Activated naive CD4-positive, alpha-beta T cell treated with anti-CD3 and anti-CD28 coated beads, Interleukin-2, amount 10 ng/mL, durations not matched to agents 7 days and 5 days (primary cell): ENCODE measurements at places on chromosomes 2 and 18.
A peak's percentile ranks its signal among the peaks of the same experiment; 100 is the strongest.

DNA sequence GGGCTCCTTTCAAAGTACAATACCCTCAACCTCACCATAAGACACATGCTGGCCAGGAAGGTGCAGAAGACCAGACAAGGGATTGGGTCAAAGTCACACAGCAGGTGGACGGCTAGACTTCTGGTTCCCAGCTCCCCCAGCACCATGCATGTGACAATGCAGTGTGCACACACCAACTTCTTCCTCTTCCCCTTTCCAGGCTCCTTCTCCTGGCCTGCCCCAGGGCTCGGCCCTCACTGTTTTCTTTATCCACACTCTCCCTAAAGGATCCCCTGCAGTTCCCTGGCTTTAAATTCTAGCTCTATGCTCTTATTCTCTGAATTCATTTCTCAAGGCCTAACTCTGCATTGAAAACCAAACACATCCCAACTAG is 82.3 kb downstream of the LOXHD1 start:
- no peak for DNase-seq
- no peak overlapping the region for H3K4me3 ChIP-seq
- no peaks in the 10 kb centered on the region for H3K36me3 ChIP-seq
- no peak overlapping the region for H3K27ac ChIP-seq

DNA sequence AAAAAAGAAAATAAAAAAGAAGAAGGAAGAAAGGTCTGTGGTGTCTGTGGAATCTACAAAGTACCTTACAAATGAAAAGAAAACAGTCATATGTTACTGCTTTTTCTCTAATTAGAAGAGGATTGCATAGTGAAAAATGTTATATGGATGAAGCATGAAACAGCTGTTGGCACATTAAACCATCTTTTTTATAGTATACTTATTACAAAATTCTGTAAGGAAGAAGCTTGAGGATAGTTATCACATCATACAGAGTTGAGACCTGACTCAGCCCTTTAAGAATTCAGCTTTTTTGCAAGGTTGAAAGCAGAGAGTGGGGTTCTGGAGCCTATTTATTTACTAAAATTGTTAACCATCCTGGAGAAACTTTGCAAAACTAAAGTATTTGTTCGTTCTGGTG is 222.7 kb downstream of the PHLPP1 start:
- DNase-seq, result no peak
- H3K4me1 ChIP-seq, result peaks cover 9% of the 10 kb centered on the region
- no peak overlapping the region for H3K4me3 ChIP-seq

GRCh38 chr2:84694088-84694622 is 177.9 kb downstream of the DNAH6 start:
- H3K36me3 ChIP-seq, result peaks cover 16% of the 10 kb centered on the region
- peak; percentile 48 for DNase-seq
- peak overlapping the region; percentile 11 for H3K4me3 ChIP-seq
- H3K4me1 ChIP-seq, result peaks cover 30% of the 10 kb centered on the region
- no peaks in the 10 kb centered on the region for H3K27me3 ChIP-seq

GRCh38 chr18:77161383-77161782 is 28.8 kb upstream of the MBP start:
- H3K36me3 ChIP-seq, result no peaks in the 10 kb centered on the region
- no peak overlapping the region for H3K27ac ChIP-seq
- H3K4me3 ChIP-seq, result no peak overlapping the region
- no peaks in the 10 kb centered on the region for H3K4me1 ChIP-seq

DNA sequence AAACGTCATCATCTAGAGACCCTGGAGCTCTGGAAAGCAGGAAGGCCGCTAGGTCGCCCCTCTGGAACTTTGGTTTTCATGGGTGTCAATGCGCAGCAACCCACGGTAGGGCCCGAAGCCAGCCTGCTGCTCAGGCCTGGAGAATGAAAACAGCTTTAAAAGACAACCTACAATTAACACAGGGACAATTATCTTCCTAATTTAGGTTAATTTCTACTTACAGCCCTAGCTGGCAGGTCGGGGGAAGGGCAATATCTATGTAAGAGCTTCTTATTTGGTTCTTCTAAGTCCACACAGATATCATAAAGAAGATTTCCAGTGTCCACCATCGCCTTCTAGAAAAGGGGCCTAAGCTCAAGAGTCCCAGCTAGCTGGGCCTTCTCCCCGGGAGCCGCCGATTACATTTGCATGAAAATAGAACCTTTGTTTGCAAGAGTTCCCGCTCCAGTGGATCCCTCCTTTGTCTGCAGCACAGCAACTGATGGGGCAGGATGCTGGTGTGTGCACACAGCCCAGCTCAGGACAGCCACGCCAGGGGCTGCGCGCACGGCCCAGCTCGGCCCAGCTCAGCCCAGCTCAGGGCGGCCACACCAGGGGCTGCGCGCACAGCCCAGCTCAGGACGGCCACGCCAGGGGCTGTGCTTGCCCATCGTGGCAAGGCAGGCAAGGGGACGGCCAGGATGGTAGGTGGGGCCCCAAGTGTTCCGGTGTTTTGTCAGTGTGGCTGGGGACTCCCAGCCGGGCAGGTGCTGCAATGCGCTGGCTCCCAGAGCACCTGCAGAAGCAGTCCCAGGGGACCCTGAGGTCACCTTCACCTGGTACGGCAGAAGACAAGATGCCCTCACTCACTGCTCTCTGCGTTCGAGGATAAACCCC is 109.1 kb downstream of the HDAC4 start:
- peak overlapping the region; percentile 68 for H3K27ac ChIP-seq
- no peak for DNase-seq
- H3K4me3 ChIP-seq, result no peak overlapping the region

GRCh38 chr18:58788470-58788869 is 76.2 kb upstream of the ZNF532 start:
- H3K27me3 ChIP-seq, result peaks cover 46% of the 10 kb centered on the region
- no peaks in the 10 kb centered on the region for H3K36me3 ChIP-seq
- H3K4me1 ChIP-seq, result no peaks in the 10 kb centered on the region
- DNase-seq, result no peak

GRCh38 chr2:181188605-181189004 is 208.2 kb downstream of the UBE2E3 start:
- H3K27ac ChIP-seq, result no peak overlapping the region
- H3K36me3 ChIP-seq, result peaks cover 39% of the 10 kb centered on the region
- DNase-seq, result no peak
- no peaks in the 10 kb centered on the region for H3K27me3 ChIP-seq

DNA sequence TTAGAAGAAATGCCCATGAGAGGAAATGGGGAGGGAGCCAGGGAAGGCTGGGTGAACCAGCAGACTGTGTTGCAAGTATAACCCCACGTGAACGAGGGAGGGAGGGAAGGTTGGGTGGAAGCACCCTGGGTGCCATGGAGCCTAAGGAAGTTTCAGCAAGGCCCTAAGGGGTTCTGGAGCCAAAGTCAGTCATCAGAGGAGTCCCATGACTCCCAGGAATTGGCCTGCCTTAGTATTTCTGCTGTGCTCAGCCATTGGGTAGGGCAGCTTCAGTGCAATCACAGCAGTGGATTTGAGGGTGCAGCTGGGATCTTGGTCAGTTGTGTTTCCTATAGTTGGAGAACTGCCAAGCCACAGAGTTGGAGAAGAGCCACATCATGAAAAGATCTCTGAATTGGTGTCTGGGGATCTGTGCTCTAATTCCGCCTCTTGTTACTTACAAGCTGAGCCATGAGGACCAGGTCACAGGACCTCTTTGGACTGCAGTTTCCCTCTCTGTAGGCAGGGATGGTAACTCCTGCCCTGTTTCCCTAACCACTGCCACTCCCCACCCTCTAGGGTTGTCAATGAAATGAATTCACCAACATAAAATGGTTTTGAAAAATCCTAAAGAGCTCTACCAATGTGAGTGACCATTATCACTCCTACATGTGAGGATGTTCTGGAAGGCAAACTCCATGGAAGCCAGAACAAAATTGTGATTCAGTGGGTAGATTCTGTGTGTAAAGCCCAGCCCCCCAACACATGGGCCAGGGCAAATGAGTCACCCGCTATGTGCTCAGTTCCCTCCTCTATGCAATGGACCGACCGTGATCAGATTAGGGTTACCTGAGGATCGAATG is 108.9 kb downstream of the CLIP4 start:
- H3K27me3 ChIP-seq, result peaks cover 32% of the 10 kb centered on the region
- DNase-seq, result no peak
- H3K4me3 ChIP-seq, result no peak overlapping the region
- no peaks in the 10 kb centered on the region for H3K36me3 ChIP-seq

DNA sequence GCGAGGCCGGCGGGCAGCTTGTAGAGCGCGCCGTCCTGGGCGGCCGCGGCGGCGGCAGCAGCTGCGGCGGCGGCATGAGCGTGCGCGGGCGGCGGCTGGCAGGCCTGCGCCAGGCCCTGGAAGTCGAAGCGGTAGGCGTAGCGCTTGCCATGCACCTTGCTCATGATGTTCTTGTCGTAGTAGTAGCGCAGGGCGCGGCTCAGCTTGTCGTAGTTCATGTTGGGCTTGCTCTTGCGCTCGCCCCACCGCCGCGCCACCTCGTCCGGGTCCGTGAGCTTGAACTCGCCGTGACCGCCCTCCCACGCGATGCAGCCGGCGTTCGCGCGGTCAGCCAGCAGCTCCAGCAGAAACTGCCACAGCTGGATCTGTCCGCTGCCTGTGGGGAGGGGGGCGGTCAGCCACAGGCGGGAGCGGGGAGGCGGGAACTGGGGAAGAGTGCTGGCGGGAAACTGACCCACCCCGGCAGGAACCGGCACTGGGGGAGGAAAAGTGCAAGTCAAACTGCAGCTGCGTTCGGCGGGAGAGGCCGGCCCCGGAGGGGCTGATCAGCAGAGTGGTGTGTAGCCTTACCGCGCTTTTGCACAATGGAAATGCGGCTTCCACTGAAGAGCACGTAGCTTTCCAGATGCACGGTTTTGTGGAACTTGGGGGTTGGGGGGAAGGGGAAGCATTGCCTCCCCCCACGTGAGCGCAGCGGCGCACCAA is 3.0 kb downstream of the FEV start:
- H3K36me3 ChIP-seq, result peaks cover 4% of the 10 kb centered on the region
- H3K4me1 ChIP-seq, result peaks cover 29% of the 10 kb centered on the region
- H3K4me3 ChIP-seq, result no peak overlapping the region
- peak; percentile 40 for DNase-seq
- H3K27me3 ChIP-seq, result peaks cover 96% of the 10 kb centered on the region
- H3K27ac ChIP-seq, result no peak overlapping the region

GRCh38 chr2:234463626-234464290 is 33.1 kb downstream of the ARL4C start:
- no peaks in the 10 kb centered on the region for H3K27me3 ChIP-seq
- H3K36me3 ChIP-seq, result peaks cover 12% of the 10 kb centered on the region
- peak overlapping the region; percentile 95 for H3K27ac ChIP-seq
- peaks cover 67% of the 10 kb centered on the region for H3K4me1 ChIP-seq

DNA sequence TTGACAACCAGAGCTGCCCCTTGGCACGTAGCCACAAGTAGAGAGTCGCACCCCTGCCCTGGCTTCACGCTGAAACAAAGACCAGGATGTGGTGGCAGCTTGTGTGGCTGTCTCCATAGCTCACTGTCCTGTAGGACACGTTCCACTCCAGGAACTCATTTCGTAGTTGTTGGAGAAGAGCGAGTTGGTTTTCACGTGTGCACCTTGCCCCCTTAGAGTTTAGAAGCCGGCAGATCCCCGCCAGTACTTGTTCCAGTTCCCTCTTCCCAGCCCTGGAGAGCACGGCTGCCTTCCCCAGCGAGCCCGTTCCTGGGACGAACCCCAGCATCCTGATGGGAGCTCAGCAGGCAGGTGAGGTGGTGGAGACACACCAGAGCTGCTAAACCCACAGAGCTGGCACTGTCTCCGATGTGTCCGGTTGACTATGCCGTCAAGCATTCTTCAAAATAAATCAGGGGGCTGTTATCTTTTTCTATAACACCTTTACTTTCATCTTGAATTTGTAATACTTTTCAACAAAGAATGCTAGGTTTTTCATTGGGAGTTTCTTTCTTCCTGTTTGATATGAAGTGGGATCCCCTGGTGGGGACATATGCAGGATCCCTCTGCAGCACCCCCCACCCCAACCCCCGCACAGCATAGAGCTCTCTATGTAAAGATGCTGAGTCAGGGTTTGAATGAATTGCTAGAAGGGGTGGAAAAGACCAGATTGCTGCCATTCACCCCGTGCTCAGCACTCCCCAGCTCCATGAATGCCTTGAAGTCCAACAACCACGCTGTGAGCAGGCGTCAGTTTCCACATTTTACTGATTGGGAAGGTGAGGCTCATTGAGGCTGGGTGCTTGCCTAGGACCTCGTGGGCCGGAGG is 44.5 kb downstream of the GREB1 start:
- H3K27me3 ChIP-seq, result peaks cover 14% of the 10 kb centered on the region
- H3K36me3 ChIP-seq, result no peaks in the 10 kb centered on the region
- no peak overlapping the region for H3K4me3 ChIP-seq
- no peaks in the 10 kb centered on the region for H3K4me1 ChIP-seq
- DNase-seq, result no peak

DNA sequence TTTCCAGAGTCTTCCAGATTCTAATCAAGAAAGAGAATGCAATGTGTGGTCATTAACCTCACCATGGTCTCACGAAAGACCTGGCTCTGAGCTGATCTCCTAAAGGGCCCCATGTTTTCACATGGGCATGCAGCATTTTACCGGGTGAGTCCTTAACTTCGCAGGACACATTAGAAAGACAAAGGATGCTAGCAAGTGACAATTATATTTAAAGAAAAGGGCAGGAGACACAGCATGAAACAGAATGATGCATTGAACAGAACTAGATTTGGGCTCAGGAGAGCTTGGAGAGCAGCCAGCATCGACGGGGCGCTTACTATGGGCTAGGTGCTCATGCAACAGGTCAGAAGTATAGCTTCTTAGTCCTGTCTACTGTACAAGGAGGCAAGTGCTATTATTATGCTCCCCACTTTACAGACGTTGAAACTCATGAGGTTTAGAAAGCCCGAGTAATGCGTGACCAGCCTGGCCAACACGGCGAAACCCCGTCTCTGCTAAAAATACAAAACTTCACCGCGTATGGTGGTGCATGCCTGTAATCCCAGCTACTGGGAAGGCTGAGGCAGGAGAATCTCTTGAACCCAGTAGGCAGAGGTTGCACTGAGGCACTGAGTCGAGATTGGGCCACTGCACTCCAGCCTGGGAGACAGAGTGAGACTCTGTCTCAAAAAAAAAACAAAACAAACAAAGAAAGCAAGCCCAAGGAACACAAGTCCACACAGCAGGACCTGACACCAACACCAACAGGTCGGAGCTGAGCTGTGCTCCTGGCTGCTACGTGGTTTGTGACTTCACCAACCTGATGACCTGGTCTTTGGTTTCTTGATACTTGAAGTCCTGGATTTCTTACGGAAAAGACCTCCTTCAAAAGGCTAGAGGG is 16.1 kb downstream of the MBP start:
- no peak for DNase-seq
- H3K36me3 ChIP-seq, result peaks cover 58% of the 10 kb centered on the region
- H3K4me3 ChIP-seq, result no peak overlapping the region
- H3K27me3 ChIP-seq, result no peaks in the 10 kb centered on the region
- peak overlapping the region; percentile 49 for H3K27ac ChIP-seq

- peaks cover 25% of the 10 kb centered on the region for H3K36me3 ChIP-seq
- H3K27me3 ChIP-seq, result peaks cover 7% of the 10 kb centered on the region
- H3K4me1 ChIP-seq, result peaks cover 13% of the 10 kb centered on the region
Observed at GRCh38 chr2:105904938-105905337, 160.2 kb downstream of the NCK2 start.

DNA sequence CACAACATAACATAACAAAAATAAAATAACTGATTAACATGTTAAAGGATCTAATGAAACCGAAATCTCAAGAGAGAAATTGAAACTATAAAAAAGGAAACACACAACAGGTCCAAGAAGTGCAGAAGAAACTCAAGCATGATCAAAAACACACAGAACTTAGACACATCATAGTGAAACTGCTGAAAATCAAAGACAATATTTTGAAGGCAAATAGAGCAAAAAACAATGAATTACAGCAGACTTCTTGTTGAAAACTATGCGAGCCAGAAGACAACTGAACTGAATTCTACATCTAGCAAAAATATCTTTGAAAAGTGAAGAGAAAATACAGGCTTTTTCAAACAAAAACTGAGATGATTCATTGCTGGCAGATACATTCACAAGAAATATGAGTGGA is 61.3 kb downstream of the UGP2 start:
- no peak overlapping the region for H3K27ac ChIP-seq
- peaks cover 6% of the 10 kb centered on the region for H3K4me1 ChIP-seq
- H3K4me3 ChIP-seq, result no peak overlapping the region
- no peak for DNase-seq
- peaks cover 81% of the 10 kb centered on the region for H3K36me3 ChIP-seq
